Calu3 (cell line): ENCODE measurements at places on chromosomes 2 and 18. TPM values are rescaled to one million over a fixed set of nuclear protein-coding genes. Genes with fewer than 3 reads are reported as not detected.
A peak's percentile ranks its signal among the peaks of the same experiment; 100 is the strongest.

- H3K27me3 ChIP-seq, result peaks cover 94% of the 10 kb centered on the region
- H3K4me3 ChIP-seq, result no peak overlapping the region
- no peaks in the 10 kb centered on the region for H3K4me1 ChIP-seq
- no peaks in the 10 kb centered on the region for H3K36me3 ChIP-seq
- DNase-seq, result no peak
- no peak overlapping the region for H3K27ac ChIP-seq
Observed at GRCh38 chr2:29452036-29452435, 336.8 kb downstream of the CLIP4 start.

DNA sequence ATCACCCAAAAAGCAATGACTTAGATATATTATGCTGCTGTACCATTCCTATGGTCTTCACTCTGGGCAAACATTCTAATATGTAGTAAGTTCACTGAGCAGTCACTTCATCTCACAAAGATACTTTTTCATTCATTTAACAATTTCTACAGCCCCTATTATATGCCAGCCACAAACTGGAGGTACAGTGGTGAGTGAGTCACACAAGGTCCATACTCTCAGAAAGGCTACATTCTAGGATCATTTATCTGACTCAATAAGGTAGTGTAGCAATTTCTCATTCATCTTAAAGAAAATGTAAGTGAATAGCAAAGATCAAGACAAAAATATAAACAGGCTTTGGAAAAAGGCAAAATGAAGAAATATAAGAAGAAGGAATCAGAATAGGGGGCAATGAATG, 40.5 kb downstream of the NHEJ1 start:
- H3K4me1 ChIP-seq, result peaks cover 43% of the 10 kb centered on the region
- H3K4me3 ChIP-seq, result no peak overlapping the region
- no peaks in the 10 kb centered on the region for H3K27me3 ChIP-seq
- no peak for DNase-seq
- H3K27ac ChIP-seq, result no peak overlapping the region

GRCh38 chr2:237182422-237183123, 96.9 kb downstream of the COPS8 start:
- H3K27me3 ChIP-seq, result peaks cover 13% of the 10 kb centered on the region
- H3K36me3 ChIP-seq, result no peaks in the 10 kb centered on the region
- DNase-seq, result no peak
- no peak overlapping the region for H3K27ac ChIP-seq
- H3K4me3 ChIP-seq, result no peak overlapping the region

- H3K36me3 ChIP-seq, result no peaks in the 10 kb centered on the region
- DNase-seq, result no peak
- no peak overlapping the region for H3K4me3 ChIP-seq
- no peak overlapping the region for H3K27ac ChIP-seq
- no peaks in the 10 kb centered on the region for H3K27me3 ChIP-seq
- no peaks in the 10 kb centered on the region for H3K4me1 ChIP-seq
Observed at GRCh38 chr2:13628122-13628521, 911.4 kb downstream of the TRIB2 start.

- no peaks in the 10 kb centered on the region for H3K36me3 ChIP-seq
- H3K27ac ChIP-seq, result no peak overlapping the region
- H3K27me3 ChIP-seq, result peaks cover 33% of the 10 kb centered on the region
- DNase-seq, result no peak
Observed at GRCh38 chr2:149148194-149149006, 109.9 kb downstream of the LYPD6B start.

DNA sequence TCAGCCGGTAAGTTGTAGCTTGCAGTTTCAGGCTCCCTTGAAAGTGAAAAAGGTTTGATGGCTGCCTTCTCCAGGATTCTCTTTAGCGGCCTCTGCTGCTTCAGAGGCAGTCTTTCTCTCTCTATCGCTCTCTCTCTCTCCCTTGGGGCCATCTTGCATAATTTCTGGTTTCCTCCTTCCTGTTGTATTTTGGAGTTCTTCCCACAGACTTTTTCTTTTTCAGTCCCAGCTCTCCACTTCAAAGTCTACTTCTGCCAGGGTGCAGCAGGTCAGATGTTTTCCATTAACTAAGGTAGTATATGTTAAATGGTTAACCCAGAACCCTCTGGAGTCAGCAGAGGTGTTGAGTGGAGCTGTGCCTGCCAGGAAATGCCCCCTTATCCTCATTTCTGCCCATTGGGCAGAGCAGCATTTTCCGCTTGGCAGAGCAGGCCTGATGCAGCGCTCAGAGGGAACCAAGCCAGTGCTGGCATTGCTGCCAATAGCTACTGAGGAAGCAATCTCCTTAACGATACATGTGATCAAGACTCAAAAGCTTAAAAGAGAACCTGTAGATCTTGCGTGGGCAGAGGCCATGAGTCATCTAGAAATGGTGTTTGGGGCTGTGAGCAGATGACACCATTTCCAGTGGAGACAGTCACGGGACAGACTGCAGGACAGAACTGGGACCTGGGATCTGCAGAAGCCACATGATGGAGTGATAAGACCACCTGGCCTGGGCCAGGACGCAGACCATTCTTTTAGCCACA, 20.8 kb downstream of the DBI start:
- peak overlapping the region; percentile 5 for H3K4me3 ChIP-seq
- no peaks in the 10 kb centered on the region for H3K27me3 ChIP-seq
- peak; percentile 40 for DNase-seq
- H3K4me1 ChIP-seq, result peaks cover 30% of the 10 kb centered on the region

The AGXT gene
- total RNA-seq, result not detected in 2 replicates

The KCNE4 gene
- total RNA-seq, result not detected in 2 replicates

The C1QL2 gene
- not detected in 2 replicates for total RNA-seq

The CELF4 gene
- total RNA-seq, result 5.8 and 7.8 TPM in 2 replicates
